ENCODE measurements at places on chromosomes 6 and 20.

DNA sequence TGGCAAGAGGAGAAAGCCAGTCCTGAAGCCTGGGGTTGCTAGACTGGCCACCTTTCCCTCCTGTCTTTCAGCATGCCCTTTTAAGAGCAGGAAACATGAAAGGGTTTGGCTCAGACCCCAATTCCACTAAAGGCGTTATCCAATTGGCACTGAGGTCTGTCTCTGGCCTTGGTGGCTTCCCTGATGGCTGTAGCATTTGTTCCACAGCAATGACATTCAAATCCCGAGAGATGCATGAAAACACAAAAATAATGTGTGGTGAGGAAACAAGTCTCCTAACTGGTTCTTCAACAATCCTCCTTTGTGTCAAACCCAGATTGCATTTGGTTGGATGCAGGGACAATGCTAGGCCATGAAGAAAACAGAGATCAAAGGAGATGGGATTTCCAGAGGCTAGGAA is 56.5 kb upstream of the ADTRP start:
- DNase-seq: no peak

GRCh38 chr6:32152769-32153563 is 975 bp upstream of the PPT2 start:
- no peak for DNase-seq

- no peak for DNase-seq
Measured at GRCh38 chr6:152048921-152049320, 241.4 kb downstream of the ESR1 start.

- DNase-seq: no peak
Measured at GRCh38 chr20:7161690-7162089, 394.2 kb downstream of the BMP2 start.

- no peak for DNase-seq
Measured at GRCh38 chr6:135358985-135359384, 138.6 kb downstream of the AHI1 start.

DNA sequence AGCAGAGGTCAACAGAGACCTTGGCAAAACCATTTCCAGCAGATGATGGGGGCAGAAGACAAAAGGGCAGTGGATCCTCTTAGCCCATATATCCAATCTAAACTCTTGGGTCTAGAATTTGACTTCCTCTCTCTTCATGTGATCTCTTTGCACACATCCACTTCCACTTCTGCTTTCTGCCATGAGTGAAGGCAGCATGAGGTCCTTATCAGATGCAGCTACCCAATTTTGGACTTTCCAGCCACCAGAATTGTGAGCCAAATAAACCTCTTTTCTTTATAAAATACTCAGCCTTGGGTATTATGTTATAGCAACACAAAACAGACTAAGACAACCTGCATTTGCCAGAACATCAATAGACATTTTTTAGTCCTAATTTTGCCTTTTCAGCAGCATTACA is 191.6 kb downstream of the ADAT2 start:
- no peak for DNase-seq

GRCh38 chr20:5024982-5025381 is 23.7 kb upstream of the SLC23A2 start:
- DNase-seq: no peak

DNA sequence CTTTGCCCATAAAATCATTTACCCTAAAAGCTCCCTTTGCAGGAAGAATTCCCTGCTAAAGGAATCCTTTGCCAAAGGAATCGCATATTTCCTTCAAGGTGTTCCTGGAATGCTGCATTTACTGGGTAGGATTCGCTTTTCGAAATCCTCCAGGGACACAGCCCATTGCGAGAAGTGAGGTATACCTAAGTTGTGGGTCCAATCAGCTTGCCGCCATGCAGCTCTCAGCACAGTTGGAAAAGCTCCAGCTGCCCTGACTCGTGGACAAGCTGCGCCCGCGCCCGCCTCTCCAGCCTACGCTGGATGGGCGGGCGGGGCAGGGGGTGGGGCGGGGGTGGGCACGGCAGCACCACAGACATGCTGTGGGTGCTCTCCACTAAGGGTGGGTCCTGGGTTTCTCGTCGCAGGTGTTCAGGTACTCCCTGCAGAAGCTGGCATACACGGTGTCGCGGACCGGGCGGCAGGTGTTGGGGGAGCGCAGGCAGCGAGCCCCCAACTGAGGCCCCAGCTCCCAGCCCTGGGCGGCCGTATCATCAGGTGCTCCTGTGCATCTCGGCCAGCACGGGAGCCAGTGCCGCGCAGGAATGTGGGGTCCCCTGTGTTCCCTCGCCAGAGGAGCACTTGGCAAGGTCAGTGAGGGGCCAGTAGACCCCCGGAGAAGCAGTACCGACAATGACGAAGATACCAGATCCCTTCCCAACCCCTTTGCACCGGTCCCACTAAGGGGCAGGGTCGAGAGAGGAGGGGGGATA is 1.4 kb downstream of the NNAT start:
- DNase-seq: no peak

- DNase-seq: no peak
Measured at GRCh38 chr6:12875051-12875450, 158.5 kb downstream of the PHACTR1 start.

DNA sequence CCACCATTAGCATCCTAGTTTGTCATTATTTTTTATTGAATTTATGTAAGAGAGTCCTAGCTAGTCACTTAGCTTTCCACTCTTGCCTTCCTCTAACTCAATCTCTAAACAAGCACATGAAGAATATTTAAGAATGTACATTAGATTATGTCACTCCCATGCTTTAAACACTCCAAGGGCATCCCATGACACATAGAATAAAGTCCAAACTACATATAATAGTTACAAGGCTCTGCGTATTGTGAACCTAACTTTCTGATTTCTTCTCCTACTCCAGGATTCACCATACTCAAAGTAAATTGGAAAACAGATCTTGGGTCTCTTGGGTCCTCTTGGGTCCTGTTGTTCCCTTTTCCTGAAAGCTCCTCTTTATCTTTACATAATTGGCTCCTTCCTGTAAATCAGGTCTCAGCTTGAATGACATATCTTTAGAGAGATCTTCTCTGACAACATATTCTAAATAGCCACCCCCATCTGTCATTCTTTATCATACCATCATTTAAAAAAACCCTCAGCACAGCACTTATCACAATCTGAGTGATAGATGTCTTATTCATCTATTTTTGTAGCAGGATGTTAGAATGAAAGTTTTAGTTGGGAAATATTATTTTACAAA is 1042.4 kb upstream of the FLRT3 start:
- DNase-seq: no peak

DNA sequence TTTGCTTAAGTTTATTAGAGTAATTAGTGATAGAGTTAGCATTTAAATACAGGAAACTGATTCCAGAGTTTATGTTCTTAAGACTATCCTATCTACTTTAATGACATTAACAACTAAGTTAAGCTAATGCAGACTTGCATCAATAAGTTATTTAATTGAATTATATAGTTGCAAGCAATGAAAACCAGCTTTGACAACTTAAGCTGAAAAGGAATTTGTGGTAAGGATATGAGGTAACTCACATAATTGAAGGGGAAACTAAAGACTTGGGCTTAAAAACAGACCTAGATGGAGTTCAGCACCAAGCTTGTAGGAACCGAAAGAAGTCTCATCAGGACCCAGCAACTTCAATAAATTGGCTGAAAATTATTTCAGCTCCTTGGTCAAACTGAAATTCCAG is 222.3 kb downstream of the IBTK start:
- no peak for DNase-seq

GRCh38 chr20:49835031-49835430 is 22.4 kb downstream of the SLC9A8 start:
- DNase-seq: no peak

- no peak for DNase-seq
Measured at GRCh38 chr6:118535176-118535844, 12.8 kb upstream of the PLN start.

GRCh38 chr20:24879875-24880274 is 69.2 kb upstream of the CST7 start:
- no peak for DNase-seq

DNA sequence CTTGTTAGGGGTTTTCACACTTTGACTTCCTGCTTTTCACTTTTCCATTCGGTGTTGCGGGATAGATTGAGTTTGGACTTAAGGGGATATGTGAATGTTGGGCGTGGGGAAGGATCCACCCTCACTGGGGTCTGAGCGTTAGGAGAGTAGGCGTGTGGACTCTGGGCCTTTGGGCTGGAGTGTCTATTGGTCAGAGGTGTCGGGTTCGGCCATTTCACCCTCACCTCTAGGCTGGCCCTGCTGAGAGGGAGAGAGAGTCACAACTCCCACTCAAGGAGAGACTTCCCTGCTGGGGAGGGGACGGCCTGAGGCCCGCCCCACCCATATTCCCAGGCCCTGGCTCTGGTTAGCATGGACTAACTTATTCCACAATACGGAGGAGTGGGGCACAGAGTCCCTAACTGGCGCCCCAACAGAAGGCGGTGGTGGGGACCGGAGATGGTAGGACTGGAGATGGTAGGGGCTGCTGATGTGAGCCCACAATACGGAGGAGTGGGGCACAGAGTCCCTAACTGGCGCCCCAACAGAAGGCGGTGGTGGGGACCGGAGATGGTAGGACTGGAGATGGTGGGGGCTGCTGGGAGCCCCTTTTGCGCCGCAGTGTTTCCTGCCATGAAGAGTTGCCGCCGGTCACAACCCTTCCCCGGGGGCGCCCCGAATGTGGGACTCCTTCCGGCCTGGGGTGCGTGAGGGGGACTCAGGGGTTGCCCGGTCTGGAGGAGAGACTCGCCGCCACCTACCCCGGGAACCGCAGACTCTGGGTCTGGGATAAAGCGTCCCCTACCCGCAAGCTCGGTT is 1.4 kb upstream of the PTPRA start:
- no peak for DNase-seq

DNA sequence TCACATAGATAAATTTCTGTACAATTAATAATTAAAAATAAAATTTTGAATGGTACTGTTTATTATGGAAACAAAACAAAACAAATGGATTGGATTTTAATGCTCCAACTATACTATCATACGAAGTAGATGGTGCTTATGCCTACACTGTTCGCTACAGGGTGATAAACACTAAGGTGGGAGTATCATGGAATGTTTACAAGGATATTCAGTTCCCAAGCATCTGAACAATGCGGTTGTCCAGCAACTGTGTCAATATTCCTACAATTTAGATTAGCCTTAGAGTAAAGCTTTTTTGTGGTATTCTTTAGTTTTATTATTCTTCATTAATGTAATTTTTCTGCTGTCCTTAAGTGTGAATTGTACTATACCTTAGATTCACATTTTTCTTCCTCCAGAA is 105.1 kb downstream of the MMS22L start:
- no peak for DNase-seq

DNA sequence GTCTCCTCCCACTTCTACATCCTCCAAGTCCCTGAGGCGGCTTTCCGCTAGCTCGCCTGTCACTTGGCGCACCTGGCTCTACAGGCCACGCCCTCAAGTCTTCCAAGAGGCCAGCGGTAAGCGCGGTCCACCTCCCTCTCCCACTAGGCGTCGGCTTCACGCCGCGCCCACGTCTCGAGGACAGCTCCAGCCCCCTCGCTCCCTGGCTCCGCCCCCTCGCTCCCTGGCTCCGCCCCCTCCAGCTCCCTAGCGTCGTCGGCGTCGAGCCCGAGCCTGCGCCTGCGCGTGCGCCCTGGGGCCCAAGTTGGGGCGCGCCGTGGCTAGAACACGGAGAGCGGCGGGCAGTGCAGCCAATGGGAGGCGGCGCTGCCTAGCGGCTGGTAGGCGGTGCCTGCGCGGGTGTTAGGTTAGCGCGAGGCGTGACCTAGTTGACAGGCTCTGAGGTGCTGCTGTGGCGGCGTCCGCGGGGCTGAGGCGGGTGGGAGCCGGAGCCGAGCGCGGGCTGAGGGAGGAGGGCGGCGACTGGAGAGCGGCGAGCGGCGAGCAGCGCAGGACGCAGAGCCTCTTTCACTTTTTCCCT is at the start of gene MACROD2:
MACROD2 (plus strand) TSS at position 431 of the 580 bp plus-strand sequence.
- DNase-seq: peak; percentile 64

GRCh38 chr6:169558378-169558773 is 143.5 kb downstream of the WDR27 start:
- no peak for DNase-seq

- no peak for DNase-seq
Measured at GRCh38 chr6:57423468-57423867, 106.0 kb downstream of the PRIM2 start.

GRCh38 chr6:116945809-116946208 is 68.8 kb downstream of the RFX6 start:
- DNase-seq: no peak

DNA sequence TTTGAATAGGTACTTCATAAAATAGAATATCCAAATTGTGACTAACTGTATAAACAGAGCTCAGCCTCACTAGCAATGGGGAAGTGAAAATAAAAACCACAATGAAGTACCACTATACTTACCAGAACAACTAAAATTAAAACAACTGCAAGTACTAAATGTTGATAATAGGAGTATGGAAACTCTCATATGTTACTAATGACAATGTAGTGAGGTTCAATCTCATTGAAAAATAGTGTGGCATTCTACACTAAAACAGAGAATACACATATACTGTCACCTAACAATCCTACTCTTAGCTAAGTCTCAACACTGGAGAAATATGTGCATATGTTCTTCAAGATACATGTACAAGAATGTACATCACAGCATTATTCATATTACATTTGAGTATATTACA is 132.0 kb upstream of the CARMIL1 start:
- DNase-seq: no peak

DNA sequence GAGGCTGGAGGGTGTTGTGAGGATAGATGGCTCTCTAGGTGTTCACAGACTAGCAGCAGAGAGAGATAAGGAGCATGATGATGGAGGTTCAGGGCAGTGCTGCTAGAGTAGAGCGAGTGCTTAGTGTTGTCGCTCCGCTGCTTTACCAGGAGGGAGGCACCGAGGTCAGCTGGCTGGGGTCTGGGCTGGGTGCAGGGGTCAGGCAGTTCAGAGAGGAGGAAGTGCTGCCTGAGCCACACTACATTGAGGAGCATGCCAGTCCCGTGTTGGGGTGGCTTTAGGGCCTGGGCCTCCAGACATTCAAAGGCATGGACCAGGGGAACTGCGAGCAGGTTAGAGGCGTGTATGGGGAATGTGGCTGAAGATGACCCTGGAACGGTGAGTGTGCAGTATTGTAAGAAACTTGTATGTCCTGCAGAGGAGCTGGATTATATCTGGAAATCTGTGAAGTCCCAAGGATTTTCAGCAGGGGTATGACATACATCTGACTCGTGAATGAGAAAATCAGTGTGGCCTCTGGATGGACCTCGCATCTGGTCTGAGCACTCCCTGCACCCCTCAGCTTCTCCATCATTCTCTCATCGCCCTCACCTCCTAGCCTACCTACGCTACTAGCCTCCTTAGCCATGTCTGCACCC is 66.9 kb downstream of the IGF2R start:
- no peak for DNase-seq
